ENCODE measurements at places on chromosomes 1 and 21.

GRCh38 chr1:211036381-211037060 lies 97.4 kb downstream of the KCNH1 start:
- DNase-seq, result no peak

DNA sequence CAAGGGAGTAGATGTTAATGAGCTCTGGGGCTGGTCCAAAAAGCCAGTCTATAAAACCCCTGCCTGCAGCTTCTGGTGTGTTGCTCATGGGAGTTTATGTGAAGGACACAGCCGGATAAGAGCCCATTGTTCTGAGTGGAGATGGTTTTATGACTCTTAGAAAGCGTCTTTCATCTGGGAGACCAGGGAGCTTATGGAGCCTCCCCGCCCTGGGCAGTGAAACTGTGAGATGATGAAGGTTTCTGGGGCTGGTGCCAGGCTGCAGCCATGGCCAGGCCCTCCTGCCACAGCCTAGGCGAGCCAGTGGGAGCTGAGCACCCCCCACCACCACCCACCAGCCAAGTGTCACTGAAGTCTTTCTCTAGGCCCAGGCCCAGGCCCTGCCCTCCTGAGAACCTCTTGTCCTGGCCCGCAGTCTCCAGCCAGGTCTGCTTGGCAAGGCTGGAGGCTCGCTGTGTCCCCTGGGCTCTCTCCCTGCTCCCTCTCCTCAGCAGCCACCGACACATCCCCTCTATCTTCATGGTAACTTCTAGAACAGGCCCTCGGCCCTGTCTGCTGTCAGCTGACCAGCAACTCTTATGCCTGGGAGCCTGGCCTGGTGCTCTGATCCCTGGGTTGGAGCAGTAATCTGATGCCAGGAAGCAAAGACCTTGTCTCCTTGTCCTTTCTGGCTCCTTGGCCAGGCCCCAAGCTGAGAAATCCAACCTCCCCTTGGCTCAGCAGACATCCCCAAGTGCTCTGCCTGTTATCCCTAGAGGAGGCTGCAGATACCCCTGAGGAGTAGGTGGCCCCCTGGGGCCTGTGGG lies 7.6 kb upstream of the ARHGEF10L start:
- no peak for DNase-seq

DNA sequence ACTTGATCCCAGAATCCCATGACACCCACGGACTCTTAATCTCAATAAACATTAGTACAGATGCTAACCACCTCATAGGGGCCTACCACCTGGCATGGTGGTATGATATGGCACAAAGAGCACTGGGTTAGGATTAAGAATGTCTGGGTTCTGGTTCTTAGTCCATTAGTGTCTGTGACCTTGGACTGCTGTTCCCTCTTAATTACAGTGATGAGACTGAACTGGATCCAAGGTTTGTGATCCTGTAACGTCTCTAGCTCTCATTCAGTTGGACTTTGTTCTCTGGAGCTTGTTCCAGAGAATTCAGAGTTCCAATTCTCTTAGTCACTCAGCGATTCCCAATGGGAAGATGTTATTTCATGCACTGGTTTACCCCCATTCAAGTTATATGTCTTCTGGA lies 23.6 kb upstream of the PIGC start:
- DNase-seq, result no peak

DNA sequence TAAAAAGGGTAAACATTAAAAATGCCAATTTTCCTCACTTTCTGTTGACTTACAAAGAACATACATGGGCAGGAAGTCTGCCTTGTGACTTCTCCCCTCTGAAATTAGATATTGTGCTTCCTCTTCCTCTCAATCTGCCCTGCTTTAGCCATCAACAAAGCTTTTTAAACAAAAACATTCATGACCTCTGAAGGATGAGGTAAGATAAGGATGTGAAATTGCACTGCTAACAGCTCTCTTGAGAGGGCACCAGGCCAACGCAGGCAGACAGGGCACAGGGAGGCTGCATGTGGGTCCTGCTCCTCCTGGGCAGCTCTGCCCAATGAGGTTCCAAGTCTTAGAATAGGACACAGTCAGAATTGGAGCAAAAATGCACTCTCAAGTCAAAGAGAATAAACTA lies 62.1 kb downstream of the DEGS1 start:
- no peak for DNase-seq

GRCh38 chr1:233480198-233480597 lies 133.7 kb upstream of the KCNK1 start:
- DNase-seq, result no peak

GRCh38 chr1:202160377-202160940 lies at the start of gene PTPN7:
Gene PTPN7, minus strand, starts transcription at chr1:202160602. Its CDS starts 1,200 bp downstream, at chr1:202159402.
- no peak for DNase-seq

DNA sequence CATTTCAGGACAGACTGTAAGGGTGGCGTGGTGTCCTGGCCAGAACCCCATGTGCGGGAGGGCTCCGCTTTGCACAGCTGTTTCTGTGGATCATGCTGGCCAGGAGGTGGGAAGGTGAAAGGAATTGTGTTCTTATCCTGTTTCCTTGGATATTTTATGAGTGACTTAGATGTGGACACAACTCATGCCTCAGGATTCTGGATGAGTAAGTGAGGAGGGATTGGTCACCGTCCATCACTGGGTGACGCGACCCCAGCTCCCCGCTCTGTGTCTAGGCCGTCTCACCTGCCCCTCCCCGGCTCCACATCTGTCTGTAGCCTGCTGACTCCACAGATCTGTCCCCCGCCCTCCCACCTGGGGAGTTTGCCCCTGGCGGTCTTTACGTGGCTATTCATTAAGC lies 48.8 kb downstream of the PIK3CD start:
- no peak for DNase-seq

DNA sequence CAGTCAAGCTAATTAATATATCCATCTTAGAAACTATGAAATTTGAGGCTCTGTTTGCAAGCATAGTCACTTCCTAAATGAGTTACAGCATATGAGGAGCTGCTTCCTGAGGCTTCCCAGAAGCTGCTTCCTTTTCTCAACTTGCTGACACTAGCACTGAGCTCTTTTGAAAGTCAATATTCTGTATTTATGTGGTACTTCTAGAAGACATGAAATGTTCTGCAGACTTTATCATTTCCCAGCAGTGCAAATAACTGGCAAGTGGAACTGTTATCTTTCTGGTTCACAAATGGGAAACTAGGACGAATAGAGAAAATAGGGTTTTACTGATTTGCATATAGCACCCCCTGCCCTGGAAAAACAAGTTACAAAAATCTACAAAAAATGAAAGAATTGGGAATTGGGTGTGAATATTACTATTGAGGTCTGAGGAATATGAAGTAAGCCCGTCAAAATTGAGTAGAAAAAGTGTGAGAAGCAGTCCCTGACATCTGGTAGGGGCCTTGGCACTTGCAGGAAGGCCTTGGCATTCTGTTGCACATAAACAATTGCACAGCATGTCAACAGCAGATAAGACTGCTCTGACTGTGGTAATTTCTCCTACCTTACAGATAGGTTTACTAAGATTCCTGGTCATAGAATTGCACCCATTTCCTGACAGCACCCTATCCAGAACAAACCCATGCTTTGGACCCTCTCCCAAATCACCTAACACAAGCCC lies 7.1 kb downstream of the GIPC2 start:
- no peak for DNase-seq

DNA sequence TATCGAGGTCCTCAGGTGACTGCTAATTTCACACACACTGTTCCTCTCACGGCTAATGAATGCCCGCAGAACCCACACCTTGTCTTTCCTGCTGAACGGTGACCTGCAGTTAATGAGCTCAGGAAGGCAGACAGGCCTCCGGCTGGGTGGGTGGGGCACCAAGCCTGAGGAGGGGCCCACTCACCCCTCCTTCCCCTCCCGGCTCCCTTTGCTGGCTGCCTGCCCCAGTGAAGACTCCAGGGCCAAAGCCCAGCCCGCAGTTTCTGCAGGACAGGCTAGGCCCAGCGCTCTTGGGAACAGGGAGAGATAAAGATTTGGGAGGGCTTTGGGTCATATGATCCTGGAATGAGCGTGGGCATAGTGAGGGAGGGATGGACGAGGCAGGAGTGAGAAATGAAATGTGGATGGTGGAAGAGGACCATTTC lies 26.4 kb downstream of the FOXO6 start:
- no peak for DNase-seq

- DNase-seq, result no peak
These were observed 1.1 kb upstream of the ELAPOR1 start for GRCh38 chr1:109112652-109113285.
